Pancreas (tissue), 10 donors: ENCODE measurements at places on chromosomes 2 and 18. TPM values are rescaled to one million over a fixed set of nuclear protein-coding genes. Genes with fewer than 3 reads are reported as not detected.

DNA sequence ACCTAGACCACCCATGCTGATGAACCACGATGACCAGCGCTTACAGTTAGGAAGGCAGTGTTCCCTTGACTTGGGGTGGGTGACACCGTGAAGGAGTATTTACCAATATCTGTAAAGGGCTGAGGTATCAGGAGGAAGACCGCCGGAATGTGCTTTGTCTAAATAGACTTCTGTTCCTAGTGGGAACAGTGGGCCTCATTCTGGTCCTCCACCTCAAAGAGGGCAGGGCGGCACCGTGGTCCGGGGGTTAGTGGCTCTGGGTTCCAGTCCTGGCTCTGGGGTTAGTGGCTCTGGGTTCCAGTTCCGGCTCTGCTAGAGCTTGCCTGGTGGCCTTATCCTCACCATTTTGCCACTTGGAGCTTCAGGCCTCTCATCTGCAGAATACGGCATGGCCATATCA is 91.6 kb upstream of the SMAD2 start:
- no peak for DNase-seq

Gene SOX11
- 0.03 TPM for total RNA-seq

Gene ARID5A
- total RNA-seq, result 3.3 TPM

GRCh38 chr18:77052297-77052982 is 80.1 kb downstream of the MBP start:
- DNase-seq, result no peak

Gene CCDC85A
- total RNA-seq, result 0.24 TPM

- no peak for DNase-seq
Measured at GRCh38 chr2:210562502-210563080, 6.2 kb downstream of the CPS1 start.

DNA sequence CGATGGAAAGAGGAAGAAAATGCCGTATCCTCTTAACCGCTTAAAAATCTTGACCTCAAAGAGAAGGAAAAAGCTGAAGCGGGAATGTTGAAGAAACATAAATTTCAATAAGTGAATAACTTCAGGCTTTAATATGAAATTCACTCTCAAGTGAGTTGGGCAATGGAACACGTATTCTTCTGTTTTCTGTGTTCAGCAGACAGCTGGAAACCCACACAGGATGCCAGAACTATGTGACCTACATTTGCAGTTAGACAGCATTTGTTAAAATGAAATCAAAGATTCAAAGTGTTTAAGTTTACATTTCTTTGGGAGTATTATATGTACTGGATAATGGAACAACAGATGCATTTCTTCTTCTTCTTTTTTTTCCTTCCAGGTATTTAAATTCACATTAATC is 80.5 kb upstream of the SPATS2L start:
- DNase-seq, result no peak

DNA sequence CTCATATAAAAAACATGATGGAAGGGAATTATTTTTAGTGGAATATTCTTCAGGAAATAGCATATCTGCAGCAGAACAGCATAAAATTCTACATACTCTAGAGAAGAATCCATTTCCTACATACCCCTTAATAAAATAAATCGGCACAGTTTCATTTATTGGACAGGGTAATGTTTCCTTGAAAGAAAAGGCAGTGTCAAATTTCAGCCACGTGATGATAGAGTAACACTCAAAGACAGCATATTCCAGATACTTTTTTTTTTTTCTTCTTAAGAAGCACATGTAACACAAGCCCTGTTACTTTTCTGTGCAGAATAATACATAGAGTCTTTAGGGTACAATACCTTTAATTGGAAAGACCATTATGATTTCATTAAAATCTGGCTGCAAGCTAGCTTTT is 204.4 kb downstream of the SRBD1 start:
- DNase-seq, result no peak

GRCh38 chr2:215830304-215830703 is 183.0 kb downstream of the MREG start:
- no peak for DNase-seq

DNA sequence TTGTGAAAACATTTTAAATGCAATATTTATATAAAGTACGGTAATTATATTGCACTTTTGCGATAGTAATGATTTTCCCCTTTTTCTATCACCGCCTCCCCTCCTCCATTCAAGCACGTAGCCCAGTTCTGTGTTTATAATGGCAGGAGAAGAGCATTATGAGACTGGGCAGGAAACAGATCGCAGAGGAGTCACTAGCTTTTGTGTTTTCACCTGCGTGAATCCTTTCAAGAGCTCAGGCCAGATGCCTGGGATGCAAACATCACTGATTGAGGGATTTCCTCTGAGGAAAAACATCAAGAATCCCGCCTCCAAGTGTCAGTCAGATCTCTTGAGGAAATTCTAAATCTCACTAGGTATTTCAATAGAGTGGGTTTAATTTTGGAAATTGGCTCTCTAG is 178.4 kb upstream of the FN1 start:
- no peak for DNase-seq

Gene AQP12B
- total RNA-seq, result 113 TPM

Gene RNF103
- total RNA-seq, result 23.3 TPM

Gene TMEFF2
- not detected for total RNA-seq

Gene RGPD3
- 0.12 TPM for total RNA-seq
